ENCODE measurements at places on chromosomes 3 and 15.

GRCh38 chr3:62013951-62014350 lies 359.4 kb downstream of the FEZF2 start:
- no peak for DNase-seq

- peak; percentile 90 for DNase-seq
Measured at GRCh38 chr15:44541282-44541958, 4.5 kb downstream of the EIF3J start.

DNA sequence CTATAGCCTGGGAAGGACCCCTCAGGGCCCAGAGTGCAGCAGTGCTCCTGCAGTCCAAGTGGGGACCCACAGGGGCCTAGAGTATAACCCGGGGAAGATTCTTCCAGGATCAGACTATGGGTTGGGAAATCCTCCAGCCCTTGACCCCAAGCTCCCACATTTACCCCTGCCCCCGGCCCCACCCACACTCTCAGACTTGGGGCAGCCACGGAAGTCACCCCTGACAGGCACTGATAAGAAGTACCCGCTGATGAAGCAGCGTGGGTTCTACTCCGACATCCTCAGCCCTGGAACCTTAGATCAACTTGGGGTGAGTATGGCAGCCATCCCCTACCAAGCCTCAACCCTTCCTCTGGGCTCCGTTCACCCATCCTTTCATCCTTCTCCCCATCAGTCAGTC lies 6.3 kb downstream of the DNAH1 start:
- no peak for DNase-seq

GRCh38 chr3:197300361-197300760 lies 1.9 kb upstream of the DLG1 start:
- peak; percentile 91 for DNase-seq

- DNase-seq: no peak
Measured at GRCh38 chr3:193377591-193377990, 962 bp downstream of the ATP13A5 start.

DNA sequence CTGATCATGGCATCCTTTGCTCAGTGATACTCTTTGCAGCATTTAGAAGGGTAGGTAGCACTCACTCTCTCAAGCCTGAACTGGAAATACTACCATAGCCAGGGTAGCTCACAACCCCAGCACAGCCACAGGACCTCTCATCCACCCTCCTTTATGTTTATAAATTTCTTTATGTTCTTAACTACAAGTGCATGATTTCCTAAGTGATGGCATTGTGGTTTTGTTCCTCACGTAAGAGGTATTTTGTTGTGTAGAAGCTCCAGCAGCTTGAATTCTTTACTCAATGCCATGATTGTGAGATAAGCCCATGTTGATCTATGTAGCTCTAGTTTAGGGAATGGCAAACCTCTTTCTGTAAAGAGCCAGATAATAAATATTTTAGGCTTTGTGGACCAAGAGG lies 7.9 kb upstream of the RTP3 start:
- DNase-seq: no peak
